Activated B cell treated with CpG ODN at 0.5 μM for 24 hours (primary cell): ENCODE measurements at places on chromosomes 12 and 14.

- no peak for DNase-seq
These were observed 42.1 kb upstream of the FAM222A start for GRCh38 chr12:109671502-109671901.

- DNase-seq, result no peak
These were observed 796.4 kb downstream of the AACS start for GRCh38 chr12:125861299-125862281.

DNA sequence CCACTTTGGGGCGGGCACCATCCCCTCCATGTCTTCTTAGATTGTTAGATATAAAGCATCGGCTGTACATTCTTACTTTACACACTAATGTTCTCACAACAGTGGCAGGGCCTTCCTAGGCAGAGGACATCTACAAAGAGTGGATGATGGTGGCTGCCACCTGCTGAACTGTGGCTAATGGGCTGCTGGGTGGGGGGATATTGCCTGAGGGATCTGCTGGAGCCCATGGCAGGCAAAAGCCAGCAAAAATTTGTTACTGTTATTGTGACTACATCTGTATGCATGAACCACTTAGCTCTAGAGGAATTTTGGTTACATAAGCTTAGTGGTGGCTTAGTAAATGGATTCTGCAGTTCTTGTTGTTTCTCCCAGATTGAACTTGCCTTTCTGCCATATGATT is 52.6 kb downstream of the DIP2B start:
- DNase-seq, result no peak

- DNase-seq, result no peak
These were observed at the start of gene SPX for GRCh38 chr12:21526053-21526452. SPX (plus strand) TSS chr12:21526296; CDS start chr12:21526473, 177 bp downstream.

GRCh38 chr14:66539034-66539433 is 31.1 kb downstream of the GPHN start:
- DNase-seq, result no peak

DNA sequence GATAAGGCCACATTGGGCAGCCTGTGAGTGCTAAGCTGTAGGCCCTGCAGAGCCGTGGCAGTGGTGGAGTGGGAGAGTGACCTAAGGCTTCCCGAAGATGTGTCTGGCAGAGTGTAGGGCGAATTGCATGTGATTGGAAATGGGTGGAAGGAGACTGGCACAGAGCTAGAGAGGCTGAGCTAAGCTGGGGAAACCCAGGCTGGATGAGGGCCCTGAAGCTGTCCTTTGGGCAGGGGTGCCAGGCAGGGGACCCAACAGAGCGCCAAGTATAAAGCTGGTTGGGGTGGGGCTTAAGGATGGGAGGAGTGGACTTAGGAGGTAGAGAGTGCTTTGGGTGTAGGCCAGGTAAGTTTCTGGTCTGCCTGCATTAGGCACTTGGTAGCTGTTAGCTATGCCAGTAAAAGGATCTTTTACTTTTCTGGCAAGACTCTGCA is 47.9 kb downstream of the WDR20 start:
- DNase-seq, result no peak

GRCh38 chr14:100825713-100826331 is at the start of gene MEG3:
MEG3 (plus strand) TSS chr14:100826118.
- no peak for DNase-seq

DNA sequence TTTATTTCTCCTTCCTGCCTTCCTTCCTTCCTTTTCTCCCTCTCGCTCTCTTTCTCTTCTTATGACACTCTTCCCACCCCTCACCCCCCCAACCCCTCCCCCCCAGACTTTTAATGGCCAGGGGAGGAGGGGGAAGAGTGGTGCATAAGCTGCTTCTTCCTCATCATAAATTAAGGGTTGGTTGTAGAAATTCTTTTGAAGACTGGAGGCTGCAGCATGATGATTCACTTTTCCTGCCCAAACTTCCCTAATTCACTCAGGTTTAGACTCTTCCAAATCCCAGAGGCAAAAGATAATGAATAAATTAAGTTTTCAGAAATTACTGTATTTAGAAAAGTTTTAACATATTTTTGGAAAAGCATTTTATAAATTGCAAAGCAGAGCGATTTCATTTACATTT is 58.2 kb downstream of the GRIP1 start:
- DNase-seq, result no peak

GRCh38 chr14:74981462-74981782 is 21.3 kb upstream of the EIF2B2 start:
- DNase-seq, result no peak

GRCh38 chr12:78938341-78939084 is 73.9 kb downstream of the SYT1 start:
- DNase-seq, result no peak
